ENCODE measurements at places on chromosomes 7 and 10. TPM values are rescaled to one million over a fixed set of nuclear protein-coding genes. Genes with fewer than 3 reads are reported as not detected.

ARL4A gene
- 48.0 TPM for total RNA-seq

ADRB1 gene
- not detected for total RNA-seq

GRM8 gene
- total RNA-seq = not detected

COPG2 gene
- total RNA-seq = 41.7 TPM

LEP gene
- not detected for total RNA-seq

FAM180A gene
- 1.4 TPM for total RNA-seq

- DNase-seq = no peak
Measured at GRCh38 chr10:45219416-45219815, 96.0 kb downstream of the OR13A1 start.

DNA sequence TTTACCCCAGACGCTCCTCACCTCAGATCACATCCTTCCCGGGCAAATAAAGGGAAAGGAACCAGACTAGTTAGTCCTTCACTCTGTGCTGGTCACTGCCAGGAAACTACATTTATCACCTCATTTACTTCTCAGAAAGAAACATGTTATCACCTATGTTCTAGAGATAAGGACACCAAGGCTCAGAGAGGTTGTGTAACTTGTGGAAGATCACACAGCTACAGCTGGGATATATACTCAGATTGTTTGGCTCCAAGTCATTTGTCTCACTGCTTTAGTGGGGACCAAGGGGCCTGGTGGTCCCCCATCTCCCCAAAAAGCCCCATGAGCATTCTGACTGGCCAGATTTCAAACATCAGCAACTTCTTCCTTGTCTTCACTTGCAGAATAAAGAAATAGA lies 17.5 kb upstream of the BTBD16 start:
- DNase-seq = no peak

DNA sequence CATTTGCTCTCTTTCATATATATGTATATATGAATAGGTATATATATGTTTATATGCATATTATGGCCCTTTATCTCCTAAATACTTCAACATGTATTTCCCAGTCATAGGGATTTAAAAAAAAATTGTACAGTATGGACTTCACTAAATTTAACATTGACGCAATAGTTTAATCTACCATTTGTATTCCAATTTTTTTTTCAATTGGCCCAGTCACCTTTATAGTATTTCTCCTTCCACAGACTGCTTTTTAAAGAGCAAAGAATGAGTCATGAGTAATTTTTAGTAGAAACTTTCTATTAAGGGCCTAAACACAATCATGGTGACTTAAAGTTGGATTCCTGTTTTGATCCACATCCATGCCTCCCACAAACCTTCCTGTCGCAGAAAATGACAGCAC lies 20.5 kb downstream of the CCSER2 start:
- peak; percentile 88 for DNase-seq

GRCh38 chr7:159008417-159008816 lies 136.2 kb downstream of the VIPR2 start:
- DNase-seq = no peak

DNA sequence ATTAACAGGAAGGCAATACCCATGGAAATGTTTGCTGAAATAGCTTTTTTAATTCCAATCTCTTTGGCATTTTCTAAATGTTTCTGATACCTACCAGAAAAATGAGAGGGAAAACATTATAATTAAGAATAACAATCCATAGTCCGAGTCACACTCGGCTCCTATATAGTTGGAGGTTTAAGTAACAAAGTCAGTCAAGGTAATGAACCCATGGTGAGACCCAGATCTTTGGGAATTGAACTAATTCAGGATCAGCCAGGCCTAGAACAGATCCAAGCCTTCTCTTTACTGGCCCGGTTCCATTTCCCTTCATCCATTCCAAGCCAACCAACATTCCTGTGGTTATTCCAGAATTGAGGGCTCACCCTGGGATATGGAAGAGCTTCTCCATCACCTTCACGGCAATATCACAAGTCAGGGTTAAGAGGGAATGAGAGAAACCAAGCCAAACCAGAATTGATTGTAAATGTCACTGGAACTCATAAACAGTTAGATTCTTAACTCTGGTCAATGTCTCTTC lies 28.3 kb downstream of the ABCB4 start:
- DNase-seq = no peak

DNA sequence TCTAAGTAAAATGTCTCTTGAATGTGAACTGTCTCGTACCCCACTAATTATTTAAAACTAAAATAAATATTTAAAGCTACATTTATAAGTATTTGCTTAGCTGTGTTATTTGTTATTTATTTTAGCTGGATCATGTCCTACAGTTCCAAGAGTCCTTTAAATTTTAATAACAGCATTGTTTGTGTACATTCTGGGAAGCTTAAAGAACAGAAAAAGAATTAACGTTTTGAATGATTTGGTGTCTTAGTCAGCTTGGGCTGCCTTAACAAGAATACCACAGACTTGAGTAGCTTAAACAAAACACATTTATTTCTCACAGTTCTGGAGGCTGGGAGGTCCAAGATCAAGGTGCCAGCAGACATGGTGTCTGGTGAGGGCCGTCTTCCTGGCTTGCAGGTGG lies 107.4 kb downstream of the ITIH5 start:
- no peak for DNase-seq
